ENCODE measurements at places on chromosomes 5 and 9. TPM values are rescaled to one million over a fixed set of nuclear protein-coding genes. Genes with fewer than 3 reads are reported as not detected.

The FBN2 gene
- 43.8 TPM for total RNA-seq

The NR2F1 gene
- total RNA-seq = 18.2 TPM

The EIF4E1B gene
- total RNA-seq = not detected

The TLR4 gene
- 6.5 TPM for total RNA-seq

The NRARP gene
- total RNA-seq = 1.0 TPM

The PBX3 gene
- total RNA-seq = 75.9 TPM

The TNFAIP8 gene
- total RNA-seq = 45.3 TPM

The ELL2 gene
- 4.2 TPM for total RNA-seq

The C6 gene
- 0.48 TPM for total RNA-seq

The PCDHB4 gene
- 0.25 TPM for total RNA-seq

The F2RL1 gene
- 0.02 TPM for total RNA-seq

The TAF11L10 gene
- total RNA-seq = not detected

The SPATA31C1 gene
- total RNA-seq = 0.10 TPM

The MEIKIN gene
- not detected for total RNA-seq

The TEX48 gene
- not detected for total RNA-seq

The MYO10 gene
- total RNA-seq = 9.3 TPM

The ENTR1 gene
- total RNA-seq = 72.0 TPM

The MAMDC2 gene
- total RNA-seq = 9.0 TPM

The KCTD16 gene
- 0.04 TPM for total RNA-seq

The CCNO gene
- 0.35 TPM for total RNA-seq

The TRPM3 gene
- 0.30 TPM for total RNA-seq

The PCDHA5 gene
- 0.08 TPM for total RNA-seq

The FBP2 gene
- not detected for total RNA-seq

The FAM200C gene
- 10.4 TPM for total RNA-seq

The ACTBL2 gene
- total RNA-seq = 0.05 TPM

The QRFP gene
- not detected for total RNA-seq

The WDR31 gene
- total RNA-seq = 0.79 TPM

The IFNB1 gene
- not detected for total RNA-seq

The FST gene
- 22.4 TPM for total RNA-seq

The AIF1L gene
- total RNA-seq = 1.0 TPM

The HTR4 gene
- not detected for total RNA-seq

The LRRTM2 gene
- 0.89 TPM for total RNA-seq

The SLC34A1 gene
- total RNA-seq = not detected

The IL4 gene
- total RNA-seq = not detected

The SLC4A9 gene
- total RNA-seq = not detected

The AQP3 gene
- total RNA-seq = 17.3 TPM

The HMCN2 gene
- total RNA-seq = 5.6 TPM

The ORM2 gene
- not detected for total RNA-seq

The SLC34A3 gene
- not detected for total RNA-seq

The IFNA2 gene
- not detected for total RNA-seq

The INSYN2B gene
- 0.05 TPM for total RNA-seq

The PROB1 gene
- total RNA-seq = 0.59 TPM

The MRRF gene
- 68.0 TPM for total RNA-seq

All from SJCRH30 (cell line).